Amygdala (tissue), 56 donors: ENCODE measurements at places on chromosomes 4 and X.
A peak's percentile ranks its signal among the peaks of the same experiment; 100 is the strongest.

- DNase-seq, result no peak
Observed at GRCh38 chr4:119540249-119540648, 88.4 kb downstream of the PDE5A start.

DNA sequence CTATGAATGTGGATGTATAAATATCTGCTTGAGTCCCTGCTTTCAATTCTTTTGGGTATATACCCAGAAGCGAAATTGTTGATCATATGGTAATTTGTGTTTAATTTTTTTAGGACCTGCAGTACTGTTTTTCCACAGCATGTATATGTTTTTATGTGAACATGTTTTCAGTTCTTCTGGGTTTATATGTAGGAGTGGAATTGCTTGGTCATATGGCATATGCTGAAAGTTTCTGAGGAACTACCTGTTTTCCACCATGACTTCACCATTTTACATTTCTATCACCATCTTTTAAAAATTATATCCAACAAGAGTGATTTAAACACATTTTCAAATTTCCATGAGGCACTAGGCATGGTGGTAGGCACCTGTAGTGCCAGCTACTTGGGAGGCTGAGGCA, 8.2 kb downstream of the PPAT start:
- no peak for DNase-seq

- DNase-seq, result no peak
Observed at GRCh38 chr4:1414831-1415680, 8.8 kb upstream of the NKX1-1 start.

DNA sequence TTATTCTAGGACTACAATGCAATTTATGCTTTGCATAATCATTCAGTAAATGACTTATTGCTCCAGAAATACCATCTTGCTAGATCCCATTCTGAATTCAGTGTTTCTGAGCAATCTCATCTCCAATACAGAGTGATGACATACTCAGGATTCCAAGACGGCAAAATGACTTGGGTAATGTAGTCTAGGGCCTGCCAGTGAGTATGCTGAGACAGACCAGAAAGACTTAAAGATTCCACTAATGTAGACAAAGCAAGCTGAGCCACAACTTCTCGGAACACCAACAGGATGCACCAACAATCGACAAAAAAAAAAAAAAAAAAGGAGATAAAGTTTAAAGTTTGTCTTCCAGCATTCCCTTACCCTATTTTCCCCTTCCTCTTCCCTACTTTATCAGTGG, 919 bp upstream of the SEC24B start:
- DNase-seq, result no peak

DNA sequence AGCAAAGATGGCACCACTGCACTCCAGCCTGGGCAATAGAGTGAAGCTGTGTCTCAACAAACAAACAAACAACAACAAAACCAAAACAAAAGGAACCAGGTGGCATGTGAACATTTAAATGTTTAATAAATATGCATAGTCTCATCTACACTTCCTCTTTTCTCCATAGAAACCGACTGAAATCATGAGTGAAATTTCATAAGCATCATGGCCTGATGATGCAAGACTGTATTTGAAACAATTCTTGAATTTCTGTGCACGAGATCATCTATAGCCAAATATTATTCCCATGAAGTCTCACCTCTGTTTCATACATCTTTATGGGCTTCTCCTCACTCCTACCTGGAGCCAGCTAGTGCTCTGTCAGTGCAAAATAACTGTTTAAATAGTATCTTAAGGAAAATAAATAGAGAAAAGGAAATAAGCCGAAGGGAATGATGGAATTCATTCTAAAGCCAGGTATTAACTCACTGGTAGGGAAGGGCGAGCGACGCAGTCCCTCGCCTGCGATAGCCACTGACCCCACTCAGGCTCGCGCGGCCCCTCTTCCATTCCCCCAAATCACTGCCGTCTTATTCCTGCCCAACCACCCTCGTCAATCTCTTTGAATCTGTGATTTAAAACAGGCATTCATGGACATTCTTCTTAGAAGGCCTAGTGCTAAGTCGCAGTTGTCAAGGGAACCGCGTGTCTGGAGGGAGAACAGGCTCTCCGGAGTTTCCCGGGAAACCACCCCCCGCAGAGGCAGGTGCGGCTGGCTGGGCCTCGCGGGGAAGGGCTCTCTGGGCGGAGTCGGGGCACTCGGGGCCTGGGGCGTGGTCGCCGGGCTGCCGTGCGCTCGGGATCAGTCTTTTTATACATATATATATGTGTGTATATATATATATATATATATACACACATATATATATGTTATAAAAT, 52.4 kb upstream of the TRIM2 start:
- DNase-seq, result peak; percentile 38

GRCh38 chr4:6724421-6725111, 8.6 kb downstream of the BLOC1S4 start:
- no peak for DNase-seq
